MG63 (cell line): ENCODE measurements at places on chromosomes 12 and 14. TPM values are rescaled to one million over a fixed set of nuclear protein-coding genes. Genes with fewer than 3 reads are reported as not detected.
A peak's percentile ranks its signal among the peaks of the same experiment; 100 is the strongest.

COX8C gene
- total RNA-seq: not detected in 2 replicates

ERP27 gene
- not detected in 2 replicates for total RNA-seq

- no peak for DNase-seq
Measured at GRCh38 chr12:114448618-114448933, 42.6 kb upstream of the TBX5 start.

DNA sequence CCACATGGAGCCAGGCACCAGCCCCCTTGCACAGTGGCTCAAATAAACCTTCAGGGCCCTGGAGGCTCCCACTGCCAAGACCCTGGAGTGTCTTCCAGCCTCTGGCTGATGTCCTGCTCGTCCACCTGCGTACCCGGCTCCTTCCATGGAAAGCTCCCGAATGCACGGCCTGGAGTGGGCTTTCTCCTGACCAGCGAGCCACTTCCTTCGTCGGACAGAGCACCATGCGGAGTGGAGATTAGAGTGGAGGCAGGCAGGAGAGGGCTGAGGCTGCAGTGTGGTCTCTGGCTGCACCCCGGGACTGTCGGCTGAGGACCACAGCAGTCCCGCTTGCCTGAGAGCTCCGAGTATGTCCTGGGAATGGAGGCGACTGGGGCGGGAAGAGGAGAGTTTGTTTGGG is 93.7 kb upstream of the SFSWAP start:
- no peak for DNase-seq

GRCh38 chr14:55130196-55130550 is 1.1 kb downstream of the LGALS3 start:
- DNase-seq: no peak

TAS2R9 gene
- total RNA-seq: not detected in 2 replicates

NEMP1 gene
- total RNA-seq: 14.6 and 14.9 TPM in 2 replicates

CCDC92 gene
- total RNA-seq: 7.4 and 12.7 TPM in 2 replicates

CEP170B gene
- 7.5 and 13.6 TPM in 2 replicates for total RNA-seq

DNA sequence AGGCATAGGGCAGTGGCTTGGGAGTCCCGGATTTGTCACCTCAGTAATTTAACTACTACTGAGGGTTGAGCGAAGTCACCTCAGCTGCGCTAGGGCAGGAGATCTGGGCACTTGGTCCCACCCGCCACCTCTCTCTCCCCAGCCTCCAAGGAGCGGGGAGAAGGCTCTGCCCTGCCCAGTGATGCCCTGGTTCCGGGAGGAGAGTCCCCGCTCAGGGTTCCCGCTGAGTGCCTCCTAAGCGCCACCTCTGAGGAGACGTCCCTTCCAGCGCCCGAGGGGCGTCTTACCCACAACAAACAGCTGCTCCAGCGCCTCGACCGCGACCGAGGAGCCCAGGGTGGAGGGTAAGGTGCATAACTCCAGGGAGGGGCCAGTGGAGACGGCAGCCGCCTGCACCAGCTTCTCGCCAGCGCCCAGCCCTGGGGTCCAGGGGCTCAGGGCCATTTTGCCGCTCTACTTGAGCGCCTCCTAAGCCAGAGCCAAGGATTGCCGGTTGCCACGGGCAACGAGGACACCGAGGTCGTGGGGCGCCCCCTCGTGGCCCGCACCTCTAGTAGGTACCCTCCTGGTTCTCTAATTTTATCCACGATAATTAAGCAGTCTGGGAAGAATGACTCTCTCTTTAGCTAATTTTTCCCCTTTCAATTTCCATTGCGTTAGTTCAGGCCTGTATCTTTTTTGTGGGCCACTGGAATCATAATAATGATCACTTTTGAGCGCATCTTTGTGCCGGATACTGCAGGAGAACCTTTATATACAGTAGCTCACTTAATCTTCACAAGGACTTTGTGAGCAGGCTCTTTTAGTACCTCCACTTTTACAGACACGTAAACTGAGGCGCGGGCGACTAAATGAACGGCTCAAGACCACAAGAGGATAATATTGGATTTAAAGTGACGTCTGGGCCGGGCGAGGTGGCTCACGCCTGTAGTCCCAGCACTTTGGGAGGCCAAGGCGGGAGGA is at the start of gene CCDC175:
CCDC175 (minus strand) TSS at position 481 of the 963 bp plus-strand sequence; CDS start at position 444, 37 bp downstream.
- DNase-seq: peak; percentile 66
